ENCODE measurements at places on chromosomes 2 and 18. TPM values are rescaled to one million over a fixed set of nuclear protein-coding genes. Genes with fewer than 3 reads are reported as not detected.

PJVK gene
- 2.3 TPM for total RNA-seq

MPP4 gene
- total RNA-seq: not detected

ZCCHC2 gene
- 11.9 TPM for total RNA-seq

UCN gene
- 0.25 TPM for total RNA-seq

ZNF513 gene
- total RNA-seq: 9.3 TPM

ASB1 gene
- 11.5 TPM for total RNA-seq

CDH20 gene
- total RNA-seq: 0.09 TPM

SFTPB gene
- total RNA-seq: not detected

WNT6 gene
- total RNA-seq: 0.08 TPM

LRRC30 gene
- not detected for total RNA-seq

CFAP221 gene
- total RNA-seq: 3.1 TPM

SLC35G4 gene
- not detected for total RNA-seq

ABCB11 gene
- total RNA-seq: 74.3 TPM

LYPD6 gene
- total RNA-seq: 0.25 TPM

UPP2 gene
- total RNA-seq: 1.2 TPM

CYBRD1 gene
- total RNA-seq: 51.1 TPM

TBR1 gene
- total RNA-seq: not detected

KCNS3 gene
- 0.56 TPM for total RNA-seq

TAF4B gene
- 4.3 TPM for total RNA-seq

LDAH gene
- total RNA-seq: 10.4 TPM

TLX2 gene
- not detected for total RNA-seq

PTPRN gene
- total RNA-seq: not detected

FOXI3 gene
- not detected for total RNA-seq

DOK6 gene
- total RNA-seq: 1.1 TPM

CPS1 gene
- 930 TPM for total RNA-seq

GPN1 gene
- 17.2 TPM for total RNA-seq

NR4A2 gene
- 0.08 TPM for total RNA-seq

RESP18 gene
- total RNA-seq: not detected

ASPRV1 gene
- 0.75 TPM for total RNA-seq

SP5 gene
- total RNA-seq: 0.84 TPM

CD8A gene
- total RNA-seq: 0.42 TPM

MC4R gene
- total RNA-seq: not detected

VWA3B gene
- not detected for total RNA-seq

ACADL gene
- total RNA-seq: 19.6 TPM
